ENCODE measurements at places on chromosomes 2 and 18.

DNA sequence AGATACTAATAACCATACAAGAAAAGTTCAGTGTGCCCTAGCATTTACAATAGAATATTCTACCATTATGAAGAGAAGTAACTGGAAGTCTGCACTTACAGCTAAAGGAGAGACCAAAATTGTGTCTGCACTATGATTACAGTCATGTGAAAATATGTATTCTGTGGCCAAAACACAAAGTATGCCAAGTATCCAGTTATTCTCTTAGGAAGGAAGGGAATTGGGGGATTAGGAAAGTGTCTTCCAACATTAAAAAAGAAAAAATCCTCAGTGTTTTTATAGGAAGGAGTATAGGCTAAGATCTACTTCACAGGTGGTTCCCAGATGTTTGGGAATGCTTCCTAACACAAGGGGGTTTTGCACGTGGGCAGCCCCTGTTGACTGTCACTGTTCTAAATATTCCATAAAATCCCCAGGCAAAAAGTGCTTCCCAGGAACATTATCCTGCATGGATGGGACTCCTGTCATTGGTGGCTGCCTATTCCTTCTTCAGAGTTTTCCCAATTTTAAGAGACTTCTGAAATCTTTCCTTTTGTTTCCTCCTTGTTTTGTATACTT, 180.2 kb upstream of the KLHL29 start:
- DNase-seq: no peak

DNA sequence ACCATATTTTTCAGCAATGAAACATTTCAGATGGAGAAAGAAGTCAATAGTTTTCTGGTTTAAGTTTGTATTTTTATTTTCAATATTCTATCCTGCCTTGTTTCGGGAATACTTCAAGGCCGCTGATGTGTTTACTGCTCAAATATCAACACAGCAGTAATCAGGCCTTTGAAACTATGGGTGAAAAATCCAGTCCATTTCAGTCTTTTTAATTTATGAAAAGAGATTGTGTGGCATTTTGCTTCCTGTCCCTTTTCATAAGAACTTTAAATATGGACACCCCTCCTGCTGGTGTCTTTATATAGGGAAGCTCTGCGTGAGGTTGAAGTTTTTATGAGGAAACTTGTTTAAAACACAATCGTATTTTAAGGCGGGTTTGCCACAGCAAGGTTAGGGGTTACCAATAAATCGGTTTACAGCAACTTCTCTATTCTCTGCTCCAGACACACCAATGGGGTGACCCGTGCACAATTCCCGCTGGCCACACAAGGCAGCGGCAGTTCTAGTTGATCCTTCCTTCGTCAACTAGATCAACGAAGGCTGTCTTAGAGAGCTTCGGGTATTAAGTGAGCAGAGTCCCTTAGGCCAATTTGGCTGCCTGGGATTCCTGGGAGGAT, 1.2 kb upstream of the TANC1 start:
- no peak for DNase-seq

GRCh38 chr2:69397234-69397633, 10.2 kb upstream of the GFPT1 start:
- no peak for DNase-seq

GRCh38 chr2:145563741-145564615, 1044.1 kb upstream of the ZEB2 start:
- no peak for DNase-seq

- DNase-seq: no peak
Measured at GRCh38 chr2:214742119-214742518, 67.4 kb downstream of the BARD1 start.

All from CD14-positive monocyte (primary cell).